ENCODE measurements at places on chromosomes 13 and 19.

GRCh38 chr13:98522371-98522770, 54.5 kb downstream of the STK24 start:
- peak; percentile 26 for DNase-seq

GRCh38 chr19:49333418-49333805, 1.8 kb upstream of the CD37 start:
- no peak for DNase-seq

DNA sequence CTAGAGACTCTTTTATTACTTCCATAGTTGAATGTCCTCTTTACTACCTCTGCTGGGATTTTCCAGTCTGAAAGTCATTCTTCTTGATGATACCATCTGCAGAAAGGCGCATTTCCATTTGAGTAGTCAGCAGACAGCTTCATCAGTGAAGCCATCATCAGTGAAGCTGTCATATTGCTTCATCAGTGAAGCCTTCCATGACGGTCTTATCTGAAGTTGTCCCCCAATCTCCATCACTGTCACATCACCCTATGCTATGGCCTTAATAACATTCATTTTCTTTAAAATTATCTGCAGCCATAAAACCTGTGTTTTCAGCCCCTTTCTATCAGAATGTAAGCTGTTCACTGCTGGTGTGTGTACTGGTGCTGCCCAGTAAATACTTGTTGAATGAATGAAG, 151.6 kb downstream of the B3GLCT start:
- DNase-seq = no peak

- DNase-seq = peak; percentile 63
These were observed 6.3 kb downstream of the REX1BD start for GRCh38 chr19:18594824-18595373.

- DNase-seq = no peak
These were observed 1564.2 kb upstream of the MIR17HG start for GRCh38 chr13:89783221-89783755.

DNA sequence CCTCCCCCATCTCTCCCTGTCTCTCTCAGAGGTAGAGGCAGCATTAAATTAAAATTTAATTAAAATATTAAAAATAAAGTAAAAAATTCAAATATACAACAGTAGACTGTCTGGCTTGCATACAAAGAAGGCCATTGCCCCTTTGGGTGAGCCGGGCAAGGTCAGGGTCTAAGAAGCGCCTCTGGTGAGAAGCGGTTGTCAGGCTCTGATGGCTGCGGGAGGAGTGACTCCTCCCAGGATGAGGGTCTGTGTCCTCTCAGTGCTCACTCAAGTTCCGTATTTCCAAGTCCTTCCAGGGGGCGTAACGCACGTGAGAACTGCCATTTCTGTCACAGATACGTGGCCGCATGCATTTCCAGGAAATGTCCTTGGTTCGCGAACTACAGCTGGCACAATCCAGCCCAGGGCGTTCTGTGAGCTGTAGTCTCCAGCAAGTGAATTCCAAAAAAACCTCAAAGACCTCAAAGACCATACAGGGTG, 737 bp upstream of the ZNF181 start:
- no peak for DNase-seq

DNA sequence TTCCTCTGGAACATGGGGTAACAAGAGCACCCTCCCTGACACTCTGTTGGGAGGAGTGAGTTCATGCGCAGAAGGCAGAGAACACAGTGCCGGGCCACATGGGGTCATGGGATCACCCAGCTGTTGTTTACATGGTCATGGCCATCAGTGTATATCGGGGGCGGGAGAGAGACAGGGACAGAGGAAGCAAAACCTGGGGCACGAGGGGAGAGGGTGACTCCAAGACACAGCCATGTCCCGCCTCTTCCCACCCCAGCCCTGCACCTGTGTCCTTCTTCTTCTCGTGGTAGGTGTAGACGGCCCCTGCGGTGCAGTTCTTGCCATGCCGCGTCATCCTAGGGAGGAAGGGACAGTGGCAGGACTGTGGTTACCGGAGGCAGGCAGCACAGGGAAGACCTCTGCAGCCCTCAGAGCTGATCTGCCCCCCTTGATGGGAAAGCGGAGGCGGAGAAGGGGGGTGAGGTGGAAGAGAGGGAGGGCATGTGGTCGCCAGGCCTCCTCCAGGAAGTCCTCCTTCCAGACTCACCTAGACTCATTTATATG, 19.9 kb downstream of the NOSIP start:
- DNase-seq = peak; percentile 73

- no peak for DNase-seq
These were observed 253.7 kb upstream of the RXFP2 start for GRCh38 chr13:31485651-31486051.

DNA sequence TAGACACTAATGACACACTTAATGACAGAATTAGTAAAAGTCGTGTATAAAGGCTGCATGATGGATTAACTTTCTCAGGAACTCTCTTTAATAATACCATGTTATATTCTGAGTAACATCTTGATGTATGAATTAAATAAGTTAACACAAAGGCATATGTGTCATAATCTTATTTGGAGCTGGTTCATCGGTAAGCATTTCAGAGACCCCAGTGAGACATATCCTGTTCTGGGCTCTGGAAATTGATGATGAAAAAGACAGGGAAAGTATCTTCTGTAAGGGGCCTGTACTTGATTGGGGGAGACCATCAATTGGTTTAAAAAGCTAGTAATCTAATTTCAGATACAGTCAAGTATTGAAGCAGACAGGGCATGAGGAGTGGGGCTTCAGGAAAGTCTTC, 547.9 kb downstream of the GPC6 start:
- no peak for DNase-seq

GRCh38 chr19:16153582-16154336, 10.3 kb downstream of the HSH2D start:
- DNase-seq = no peak
